MM.1S (cell line): ENCODE measurements at places on chromosomes 3 and 15.

DNA sequence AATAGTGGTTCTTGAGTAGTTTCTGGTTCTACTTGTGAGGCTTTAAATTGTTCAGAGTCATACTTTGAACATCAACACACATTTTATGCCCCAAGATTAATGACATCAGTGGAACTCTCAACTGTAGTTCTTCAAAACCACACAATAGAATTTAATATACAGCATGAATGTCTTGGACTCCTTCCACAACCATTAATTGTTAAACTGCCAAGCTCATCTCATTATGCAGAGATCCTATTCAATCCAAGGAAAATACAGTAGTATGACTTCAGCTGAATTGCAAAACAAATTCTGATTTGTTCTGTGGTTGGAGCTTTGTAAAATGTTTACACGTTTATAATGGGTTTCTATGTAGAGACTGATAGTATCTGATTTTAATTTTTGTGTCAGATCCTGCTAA is 199.2 kb upstream of the SLC2A2 start:
- peak; percentile 26 for DNase-seq

GRCh38 chr3:17801131-17801530 is 58.7 kb upstream of the TBC1D5 start:
- no peak for DNase-seq

- peak; percentile 84 for DNase-seq
Observed at GRCh38 chr3:176939022-176939817, 258.1 kb downstream of the TBL1XR1 start.

DNA sequence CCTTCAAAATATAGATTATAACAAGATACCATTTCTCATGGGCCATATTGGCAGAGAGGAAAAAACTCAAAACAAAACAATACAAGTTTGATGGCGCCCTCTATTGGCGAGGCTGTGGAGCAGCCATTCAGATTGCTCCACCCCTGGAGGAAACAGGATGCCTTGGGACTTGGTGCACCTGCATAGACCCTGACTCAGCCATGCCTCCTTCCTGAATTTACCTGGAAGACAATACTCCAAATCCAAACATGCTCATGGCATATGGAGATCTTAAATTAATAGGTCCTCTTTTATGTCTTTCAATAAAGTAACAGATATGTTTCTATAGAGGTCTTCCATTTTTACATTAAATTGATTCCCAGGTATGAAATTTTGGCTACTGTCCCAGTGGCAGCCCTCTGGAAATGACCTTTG is 90.0 kb downstream of the APBA2 start:
- DNase-seq, result peak; percentile 63

GRCh38 chr3:40185029-40185695 is 124.3 kb upstream of the EIF1B start:
- peak; percentile 90 for DNase-seq

DNA sequence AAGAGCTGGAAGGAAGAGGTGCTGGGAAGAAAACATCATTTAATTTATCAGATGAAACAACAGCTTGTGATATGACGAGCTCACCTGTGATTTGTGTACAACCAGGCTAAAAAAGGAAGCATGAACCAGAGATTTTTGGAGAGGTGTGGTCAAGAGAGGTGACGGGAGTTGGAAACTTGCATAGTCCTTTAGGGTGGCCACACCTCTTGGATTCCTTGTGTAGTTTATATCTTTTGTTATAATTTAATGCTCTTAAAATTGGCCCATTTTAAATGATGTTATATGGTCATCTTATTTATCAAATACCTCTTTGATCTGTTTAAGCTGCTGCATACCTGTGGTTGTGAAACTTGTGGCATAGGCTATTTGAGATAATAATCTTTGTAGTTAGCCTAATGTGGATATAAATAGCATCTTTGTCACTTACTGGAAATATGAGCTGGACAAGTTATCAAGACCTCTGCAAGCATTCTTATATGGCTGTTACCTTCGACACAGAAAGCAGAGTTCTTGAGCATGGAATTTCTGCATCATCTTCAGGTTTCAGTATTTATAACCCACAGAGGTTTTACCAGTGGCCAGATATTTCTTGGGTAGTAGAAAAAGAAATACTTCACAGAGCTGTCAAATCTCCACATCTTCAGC is 49.1 kb downstream of the IL1RAP start:
- peak; percentile 49 for DNase-seq

- DNase-seq, result peak; percentile 91
Observed at GRCh38 chr15:74626752-74627692, 11.4 kb downstream of the CLK3 start.

GRCh38 chr3:106628407-106628806 is 748.8 kb upstream of the CCDC54 start:
- DNase-seq, result no peak

DNA sequence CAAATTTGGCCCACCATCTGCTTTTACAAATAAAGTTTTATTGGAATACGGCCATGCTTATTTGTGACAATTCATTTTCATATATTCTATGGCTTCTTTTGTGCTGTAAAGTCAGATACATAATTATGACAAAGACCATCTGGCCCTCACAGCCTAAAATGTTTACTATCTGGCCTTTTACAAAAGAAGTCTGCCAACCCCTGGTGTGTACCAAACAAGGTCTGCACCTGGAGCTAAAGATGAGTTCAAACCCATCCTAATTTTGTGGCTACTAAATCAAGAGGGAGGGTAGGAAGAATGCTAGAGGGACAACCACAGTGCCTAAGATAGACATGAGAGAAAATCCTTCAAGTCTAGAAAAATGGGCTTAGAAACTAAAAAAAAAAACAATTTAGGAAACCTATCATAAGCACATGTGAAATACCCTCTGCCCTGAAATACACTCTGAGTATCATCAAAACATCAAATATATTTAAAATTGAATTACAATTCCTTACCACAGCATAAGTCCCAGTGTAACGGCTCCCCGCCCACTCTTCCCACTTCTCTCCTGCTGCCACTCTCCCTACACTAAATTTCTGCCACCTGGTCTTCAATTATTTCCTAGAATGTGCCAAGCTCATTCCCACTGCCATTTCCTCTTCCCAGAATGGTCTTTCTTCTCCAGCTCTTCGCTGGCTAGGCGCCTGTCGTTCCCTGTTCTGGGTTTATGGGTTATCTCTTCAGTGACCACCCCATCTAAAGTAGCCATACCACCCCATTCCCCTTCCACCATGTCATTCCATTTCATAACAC is 950.7 kb upstream of the CFAP20DC start:
- DNase-seq, result no peak

GRCh38 chr3:128415200-128415772 is 51.4 kb downstream of the DNAJB8 start:
- no peak for DNase-seq

- no peak for DNase-seq
Observed at GRCh38 chr3:127787071-127787490, 35.2 kb downstream of the MGLL start.

- no peak for DNase-seq
Observed at GRCh38 chr3:188126934-188127333, 27.0 kb upstream of the LPP start.

GRCh38 chr3:52017586-52017985 is 21.9 kb upstream of the RPL29 start:
- no peak for DNase-seq

- no peak for DNase-seq
Observed at GRCh38 chr3:185734725-185735096, 90.1 kb downstream of the IGF2BP2 start.

DNA sequence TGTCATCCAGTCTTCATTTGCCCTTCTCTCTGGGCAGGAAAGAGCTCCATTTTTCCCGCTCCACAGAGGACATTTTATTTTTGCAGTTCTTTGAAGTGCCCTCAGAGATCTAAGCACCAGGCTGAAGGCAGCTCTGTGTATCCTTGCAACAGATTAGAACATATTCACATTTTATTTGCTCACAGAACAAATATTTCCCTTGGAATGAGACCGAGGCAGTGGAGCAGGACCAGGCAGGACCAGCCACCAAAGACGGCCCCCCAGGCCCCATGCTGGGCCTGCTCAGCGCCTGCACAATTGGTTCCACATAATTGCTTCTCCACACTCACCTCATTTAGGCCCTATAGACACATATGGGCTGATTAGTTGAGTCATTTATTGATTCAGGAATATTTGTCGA is 15.7 kb upstream of the ETV5 start:
- no peak for DNase-seq

- no peak for DNase-seq
Observed at GRCh38 chr3:14460342-14461005, 58.1 kb downstream of the SLC6A6 start.

DNA sequence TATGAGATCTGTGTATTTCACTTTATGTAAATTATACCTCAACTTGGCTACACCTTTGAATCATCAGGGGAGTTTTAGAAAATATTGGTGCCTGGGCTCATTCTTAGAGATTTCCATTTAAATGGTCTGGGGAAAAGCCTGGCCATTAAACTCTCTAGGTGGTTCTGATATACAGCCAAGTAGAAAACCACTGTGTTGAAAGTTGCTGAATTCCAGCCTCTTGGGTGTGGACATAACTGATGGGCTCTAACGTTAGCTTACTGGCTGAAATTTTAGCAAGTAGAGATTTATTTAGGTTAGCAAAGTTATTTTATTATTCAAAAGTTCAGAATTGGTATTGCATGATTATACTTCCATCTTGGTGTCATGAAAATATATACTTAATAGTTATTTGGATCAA is 84.1 kb downstream of the ATG7 start:
- DNase-seq, result no peak

DNA sequence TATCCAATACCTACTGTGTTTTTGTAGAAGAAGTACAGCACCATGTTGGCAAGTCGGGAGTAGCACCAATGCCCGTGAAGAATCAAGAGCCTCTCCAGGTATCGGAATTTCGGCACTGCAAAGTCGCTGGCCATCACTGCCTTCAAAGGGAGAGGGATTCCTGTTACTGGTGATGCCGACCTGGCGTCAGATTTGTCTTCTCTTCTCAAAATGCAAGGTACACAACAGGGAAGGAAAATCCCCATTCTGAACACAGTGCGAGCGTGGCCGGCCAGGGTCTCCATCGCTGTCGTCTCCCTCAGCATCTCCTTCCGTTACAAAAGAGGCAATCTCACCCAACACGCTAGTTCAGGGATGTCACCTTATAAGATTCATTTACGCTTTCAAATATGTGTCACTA is 175.4 kb downstream of the ATP10A start:
- DNase-seq, result no peak

GRCh38 chr3:125141596-125142419 is 70.7 kb downstream of the SLC12A8 start:
- peak; percentile 59 for DNase-seq

DNA sequence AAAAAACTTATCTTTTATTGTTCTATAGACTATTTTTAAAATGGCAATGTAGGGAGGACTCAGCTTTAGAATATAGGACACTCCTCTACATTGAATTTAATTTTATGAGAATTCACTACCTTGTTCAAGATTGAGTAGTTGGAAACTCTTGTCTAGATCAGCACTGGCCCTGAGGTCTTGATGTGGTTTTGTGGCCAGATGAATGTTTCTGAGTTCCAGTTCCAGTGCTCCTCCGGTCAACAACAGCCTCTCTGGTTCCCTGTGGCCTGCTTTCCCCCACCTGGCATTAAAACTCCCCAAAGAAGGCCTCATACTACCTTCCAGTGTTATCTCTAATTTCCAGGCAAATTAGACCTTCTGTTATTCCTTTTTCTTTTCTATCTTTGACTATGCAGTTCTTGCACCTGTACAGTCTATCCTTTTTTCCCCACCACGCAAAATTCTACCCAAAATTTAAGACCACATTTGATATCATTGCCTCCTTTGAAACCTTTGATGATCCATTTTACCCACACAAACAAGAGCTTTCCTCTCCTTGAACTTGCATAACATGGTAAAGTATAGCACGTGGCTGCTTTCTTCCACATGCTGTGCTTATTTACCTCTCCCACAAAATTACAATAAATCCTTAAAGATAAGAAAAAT is 9.6 kb upstream of the ANP32A start:
- peak; percentile 85 for DNase-seq

DNA sequence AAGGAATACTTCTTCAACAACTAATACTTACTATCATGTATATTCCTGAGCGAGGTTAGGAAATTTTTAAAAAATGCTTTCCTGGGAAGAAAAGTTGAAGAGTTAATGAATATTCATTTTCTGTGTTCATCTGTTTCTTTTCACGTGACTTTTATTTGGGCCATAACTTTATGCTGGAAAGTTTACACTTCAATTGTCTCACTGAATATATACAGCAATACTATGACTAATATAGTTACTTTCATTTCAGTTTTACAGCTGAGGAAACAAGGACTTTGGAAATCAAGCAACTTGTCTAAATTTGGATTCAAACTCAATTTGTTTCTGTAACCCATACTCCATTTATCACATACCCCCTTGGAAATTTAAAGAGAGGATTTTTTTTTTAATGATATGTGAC is 894.2 kb downstream of the ROBO1 start:
- no peak for DNase-seq

DNA sequence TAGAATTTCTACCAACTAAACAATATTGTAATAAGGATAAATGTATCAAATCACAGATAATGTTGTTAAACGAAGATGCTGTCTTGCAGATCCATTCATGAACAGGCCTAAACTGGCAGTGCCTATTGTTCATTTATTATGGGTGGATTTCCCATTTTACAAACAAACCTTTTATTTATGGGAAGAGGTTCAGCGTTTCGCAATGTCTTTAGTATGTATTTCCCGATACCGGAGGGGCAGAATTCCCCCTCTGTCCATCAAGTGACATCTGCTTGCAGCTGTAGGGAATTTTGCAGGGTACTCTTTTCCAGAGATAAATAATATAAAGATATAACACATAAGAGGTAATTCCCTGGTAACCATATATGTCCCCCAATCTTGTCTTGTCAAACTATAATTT is 5.7 kb downstream of the CEP19 start:
- DNase-seq, result no peak

- no peak for DNase-seq
Observed at GRCh38 chr3:180631317-180631716, 29.4 kb downstream of the TTC14 start.

DNA sequence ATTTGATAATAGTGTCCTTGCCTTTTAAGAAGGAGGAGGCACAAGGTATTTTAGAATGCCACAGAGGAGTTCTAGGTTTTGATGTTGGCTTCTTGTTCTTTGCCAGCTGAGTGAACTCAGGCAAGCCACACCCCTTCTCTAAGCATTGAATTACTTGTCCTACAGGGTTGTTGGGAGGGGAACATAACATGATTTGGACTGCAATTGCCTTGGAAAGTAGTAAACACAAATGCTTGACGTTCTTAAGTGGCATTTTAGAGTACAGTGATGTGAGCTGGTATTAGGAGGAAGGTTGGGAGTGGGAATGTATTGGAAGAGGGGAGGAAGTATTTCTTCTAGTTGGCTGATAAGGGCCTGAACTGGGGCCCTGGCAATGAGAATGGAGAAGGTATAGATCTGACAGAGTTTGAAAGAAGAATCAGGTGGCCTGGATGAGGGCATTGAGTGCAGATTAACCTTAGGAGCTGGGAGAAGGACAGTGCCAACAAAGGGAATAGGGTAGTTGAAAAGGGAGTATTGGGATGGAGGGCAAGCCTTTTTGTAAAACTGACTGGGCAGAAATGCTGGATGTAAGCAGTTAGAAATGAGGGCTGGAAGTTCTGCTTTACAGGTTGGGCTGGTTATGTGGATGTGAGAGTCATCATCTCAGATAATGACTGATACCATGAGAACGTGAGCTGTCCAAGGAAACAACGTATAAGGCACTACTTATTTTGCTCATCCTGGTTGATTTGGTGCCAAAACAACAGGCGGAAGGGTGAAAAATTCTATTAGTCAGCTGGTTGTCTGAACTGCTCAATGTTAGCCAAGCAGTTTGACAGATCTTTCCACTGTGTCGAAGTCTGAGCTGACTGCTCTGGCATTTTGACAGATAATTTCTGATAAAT is 16.7 kb downstream of the KAT2B start:
- no peak for DNase-seq

GRCh38 chr15:77797270-77797669 is 164.6 kb upstream of the LINGO1 start:
- DNase-seq, result peak; percentile 98
